ENCODE measurements at places on chromosomes 5 and 9.

DNA sequence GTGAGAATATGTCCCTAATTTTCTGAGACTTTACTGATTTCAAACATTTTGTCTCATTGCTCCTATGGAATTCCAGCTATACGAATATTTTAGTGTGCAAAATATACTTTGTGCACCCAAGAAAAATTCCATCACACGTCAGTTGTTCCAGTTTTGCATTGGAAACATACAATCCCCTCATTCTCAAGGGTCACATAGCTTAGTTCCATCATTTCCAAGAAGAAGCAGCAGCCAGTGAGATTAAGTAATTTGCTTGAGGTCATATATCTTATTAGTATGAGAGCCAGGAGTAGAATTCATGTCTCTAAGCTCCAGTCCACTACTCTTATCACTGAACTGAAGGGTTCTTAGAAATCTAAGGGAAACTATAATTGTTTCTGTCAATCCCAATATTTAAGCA lies 746.7 kb upstream of the C9orf72 start:
- no peak for DNase-seq

- DNase-seq, result no peak
Measured at GRCh38 chr5:149900390-149900789, 44.2 kb downstream of the PDE6A start.

- no peak for DNase-seq
Measured at GRCh38 chr9:81579381-81579780, 110.0 kb downstream of the TLE1 start.

DNA sequence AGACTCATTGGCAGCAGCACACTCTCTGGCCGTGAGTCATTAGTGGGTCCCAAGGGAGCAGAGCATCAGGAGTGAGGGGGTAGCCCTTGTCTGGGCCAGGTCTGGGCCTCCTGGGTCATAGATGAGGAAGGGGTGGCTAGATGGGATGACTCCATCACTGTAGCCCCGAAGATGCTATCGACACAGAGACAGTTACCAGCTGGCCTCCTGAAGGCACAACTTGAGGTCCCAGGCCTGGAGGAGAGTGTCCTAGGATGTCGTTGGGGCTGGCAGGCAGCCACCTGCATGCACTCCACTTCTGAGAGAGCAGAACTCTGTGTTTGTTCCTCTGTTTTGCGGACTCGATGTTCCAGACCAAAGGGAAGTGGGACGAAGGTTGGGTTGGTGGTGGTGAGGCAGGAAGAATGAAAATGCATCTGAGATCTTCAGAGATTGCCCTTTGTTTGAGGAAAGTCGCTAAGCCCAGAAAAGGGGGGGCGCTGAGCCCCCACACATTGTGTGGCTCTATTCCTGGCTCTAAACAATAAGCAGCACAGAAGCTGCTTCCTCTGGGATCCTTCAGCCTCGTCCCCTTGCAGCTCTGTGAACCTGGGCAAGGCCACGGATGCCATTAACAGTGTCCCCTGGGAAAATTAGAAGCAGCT lies 4.7 kb downstream of the BTNL9 start:
- no peak for DNase-seq

- DNase-seq, result no peak
Measured at GRCh38 chr9:99002706-99003105, 59.0 kb downstream of the COL15A1 start.

GRCh38 chr9:126534431-126535186 lies 79.1 kb upstream of the LMX1B start:
- no peak for DNase-seq

DNA sequence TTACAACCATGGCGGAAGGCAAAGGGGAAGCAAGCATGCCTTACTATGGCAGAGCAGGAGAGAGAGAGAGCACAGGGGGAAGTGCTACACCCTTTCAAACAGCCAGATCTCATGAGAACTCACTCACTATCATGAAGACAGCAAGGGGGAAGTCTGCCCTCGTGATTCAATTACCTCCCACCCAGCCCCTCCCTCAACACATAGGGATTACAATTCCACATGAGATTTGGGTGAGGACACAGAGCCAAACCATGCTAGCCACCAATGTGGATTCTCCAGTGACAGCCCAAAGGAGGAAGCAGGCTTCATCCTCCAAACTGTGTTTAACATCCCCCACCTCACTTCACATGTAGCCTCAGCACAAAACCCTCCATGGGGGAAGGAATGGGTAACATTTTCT lies 563.7 kb downstream of the CDK5RAP2 start:
- DNase-seq, result no peak

DNA sequence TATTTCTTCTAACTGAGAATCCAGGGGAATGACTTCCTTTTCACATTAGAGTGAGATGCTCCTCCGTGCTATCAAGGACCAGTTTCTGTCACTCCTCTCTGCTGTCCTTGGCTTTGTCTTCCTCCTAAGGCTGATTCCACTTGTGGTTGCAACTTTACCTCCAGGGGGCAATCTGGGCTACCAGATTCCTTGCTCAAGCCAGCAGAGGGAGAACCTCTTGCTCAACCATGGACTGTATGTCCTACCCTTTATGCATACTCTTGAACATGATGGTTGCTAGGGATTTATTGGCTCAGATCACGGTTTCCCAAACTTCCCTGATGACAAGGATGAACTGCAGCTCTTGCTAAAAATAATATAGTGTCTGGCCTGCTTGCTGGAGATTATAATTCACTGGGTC lies 24.0 kb downstream of the NNT start:
- peak; percentile 58 for DNase-seq

- DNase-seq, result no peak
Measured at GRCh38 chr5:24855485-24855884, 210.7 kb upstream of the CDH10 start.

- DNase-seq, result no peak
Measured at GRCh38 chr5:6535594-6535993, 86.9 kb downstream of the UBE2QL1 start.

- DNase-seq, result no peak
Measured at GRCh38 chr5:9713959-9714586, 83.9 kb upstream of the TAS2R1 start.

- DNase-seq, result peak; percentile 69
Measured at GRCh38 chr9:109779711-109780452, at the start of gene PALM2AKAP2. TSS of gene PALM2AKAP2 (plus strand) at chr9:109780198. CDS start at chr9:109780489, 291 bp downstream.

DNA sequence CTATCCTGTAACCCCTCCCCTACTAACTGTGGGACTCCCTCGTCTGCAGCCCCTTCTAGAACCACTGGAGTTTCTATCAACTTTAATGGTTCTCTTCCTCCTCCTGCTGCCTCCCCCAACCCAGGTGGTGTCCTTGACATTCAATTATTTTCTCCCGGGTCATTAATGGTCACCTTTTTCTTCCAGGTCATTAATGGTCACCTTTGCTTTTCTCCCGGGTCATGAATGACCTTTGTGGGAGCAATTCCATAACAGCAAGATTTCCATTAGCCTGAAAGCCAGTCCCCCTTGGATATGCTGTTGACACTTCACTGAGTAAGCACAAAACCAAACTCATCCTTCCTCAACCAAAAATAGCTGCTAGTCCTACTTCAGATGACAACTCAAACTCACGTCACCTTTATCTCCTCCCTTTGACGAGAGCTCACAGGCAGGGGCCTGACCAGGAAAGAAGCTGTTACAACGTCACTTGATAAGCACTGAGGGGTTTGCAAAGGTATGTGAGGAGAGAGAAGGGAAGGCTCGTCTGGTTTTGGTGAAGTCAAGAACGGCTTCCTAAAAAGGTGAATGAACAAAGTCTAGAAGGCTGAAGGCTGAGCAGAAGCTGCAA lies 10.9 kb downstream of the CCDC127 start:
- no peak for DNase-seq

GRCh38 chr5:176379881-176380280 lies 8.5 kb downstream of the NOP16 start:
- no peak for DNase-seq

GRCh38 chr5:149632311-149633251 lies 51.3 kb downstream of the ARHGEF37 start:
- peak; percentile 66 for DNase-seq

GRCh38 chr5:126198531-126198930 lies 224.7 kb upstream of the GRAMD2B start:
- no peak for DNase-seq

- DNase-seq, result no peak
Measured at GRCh38 chr9:129124506-129125069, 13.4 kb downstream of the PTPA start.

DNA sequence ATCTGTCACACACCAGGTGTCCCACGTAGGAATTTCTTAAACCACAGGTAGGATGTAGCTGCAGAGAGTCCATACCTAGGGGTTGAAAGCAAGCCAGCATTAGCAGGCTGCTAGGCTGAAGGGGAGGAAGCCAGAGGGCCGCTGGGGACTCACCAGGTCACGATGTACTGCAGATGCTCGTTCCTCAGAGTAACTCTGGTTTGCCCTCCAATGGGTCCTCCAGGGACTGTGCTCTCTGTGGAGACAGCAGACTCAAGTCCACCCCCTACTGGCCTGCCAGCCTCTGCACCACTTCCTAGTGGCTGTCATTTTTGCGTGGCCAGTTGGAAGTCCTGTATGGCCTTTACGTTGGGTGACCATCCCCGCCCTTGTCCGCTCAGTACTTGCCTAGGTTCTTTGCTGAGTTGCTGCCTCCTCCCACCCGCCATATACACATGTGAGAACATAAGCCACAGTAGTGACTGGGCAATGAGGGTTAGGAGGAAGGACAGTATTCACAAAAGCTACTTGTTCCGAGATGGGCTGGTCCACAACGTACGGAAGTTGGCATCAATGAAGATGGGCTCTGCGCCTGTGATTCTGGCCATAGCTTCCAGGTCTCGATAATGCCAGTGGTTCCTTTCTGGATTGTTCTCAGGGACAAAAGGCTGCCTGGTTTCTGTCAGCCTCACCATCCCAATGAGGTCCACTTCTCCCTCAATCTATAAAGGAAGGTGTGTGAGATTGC lies 4.1 kb downstream of the RPL7A start:
- peak; percentile 72 for DNase-seq

GRCh38 chr5:124858612-124859011 lies 112.2 kb upstream of the ZNF608 start:
- no peak for DNase-seq

DNA sequence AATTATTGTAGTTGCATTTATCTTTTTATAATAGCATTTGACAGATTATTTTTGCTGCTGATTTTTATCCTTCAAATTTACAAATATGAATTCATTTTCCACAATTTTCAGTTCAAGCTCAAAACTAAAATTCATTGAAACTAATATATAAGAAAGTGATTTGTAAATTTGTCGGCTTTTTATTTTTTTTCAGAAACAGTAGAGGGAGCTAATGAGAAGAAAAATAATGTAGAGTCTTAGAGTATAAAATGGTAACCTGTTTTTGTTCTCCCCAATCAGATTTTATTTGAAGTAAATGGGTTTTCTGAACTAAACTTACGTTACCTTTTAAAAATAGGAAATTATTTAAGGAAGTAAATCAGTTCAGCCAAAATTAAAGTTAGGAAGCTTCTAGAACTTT lies 19.2 kb downstream of the PRRC1 start:
- DNase-seq, result peak; percentile 4

GRCh38 chr9:126621061-126621918 lies 7.6 kb downstream of the LMX1B start:
- DNase-seq, result no peak

GRCh38 chr5:137847687-137848086 lies 20.0 kb upstream of the MYOT start:
- DNase-seq, result no peak

GRCh38 chr9:4992872-4993271 lies 7.8 kb downstream of the JAK2 start:
- DNase-seq, result no peak

GRCh38 chr5:147388184-147389108 lies 121.4 kb downstream of the DPYSL3 start:
- DNase-seq, result no peak

DNA sequence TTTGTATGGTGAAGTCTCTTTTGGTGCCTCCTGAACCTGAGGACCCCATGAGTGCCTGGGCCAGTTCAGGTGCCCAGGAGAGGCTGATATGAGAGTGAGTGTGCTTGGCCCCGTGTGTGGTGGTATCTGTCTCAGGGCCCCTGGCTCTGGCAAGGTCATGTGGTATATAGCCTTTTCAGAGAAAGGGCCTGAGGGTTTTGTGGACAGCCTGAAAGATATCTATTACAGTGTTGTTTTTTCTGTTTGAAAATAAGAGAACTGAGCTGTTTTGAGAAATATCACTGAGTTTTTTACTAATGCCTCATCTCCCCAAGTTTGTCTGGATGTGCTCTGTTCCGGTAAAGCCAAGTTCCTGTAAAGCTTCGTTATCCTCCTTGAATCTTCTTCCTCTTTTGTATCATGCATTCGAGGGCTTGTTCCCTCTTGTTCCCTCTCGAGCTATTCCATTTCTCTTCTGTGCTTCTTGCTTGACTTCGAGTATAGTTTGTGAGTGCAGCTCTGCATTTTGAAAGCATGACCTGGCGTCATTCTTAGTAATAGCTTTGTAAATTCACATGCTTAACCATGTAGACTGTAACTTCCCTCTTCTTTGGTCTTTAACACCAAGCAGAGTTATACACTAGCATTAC lies 122.3 kb downstream of the MAST4 start:
- no peak for DNase-seq

- DNase-seq, result no peak
Measured at GRCh38 chr9:4009006-4009511, 290.8 kb downstream of the GLIS3 start.

GRCh38 chr5:43973908-43974307 lies 370.9 kb downstream of the NNT start:
- no peak for DNase-seq

GRCh38 chr5:36943584-36943983 lies 67.0 kb downstream of the NIPBL start:
- DNase-seq, result no peak

GRCh38 chr9:81128701-81129100 lies 560.6 kb downstream of the TLE1 start:
- DNase-seq, result no peak

DNA sequence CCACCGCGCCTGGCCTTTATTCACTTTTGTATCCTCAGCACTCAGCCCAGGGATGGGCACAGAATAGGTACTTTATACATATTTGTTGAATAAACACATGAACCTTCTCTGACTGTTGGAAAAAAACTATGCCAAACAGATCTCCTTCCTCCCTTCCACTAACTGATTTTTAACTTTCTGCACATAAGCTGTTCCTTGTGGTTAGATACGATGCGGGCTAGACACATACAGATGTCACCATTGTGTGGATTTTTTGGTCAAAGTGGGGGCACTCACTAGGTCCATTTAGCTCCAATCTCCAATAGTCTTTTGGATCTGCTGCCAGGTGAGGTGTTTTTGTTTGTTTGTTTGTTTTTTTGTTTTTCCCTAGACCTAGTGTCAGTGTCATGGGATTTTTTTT lies 5.1 kb downstream of the TEX48 start:
- DNase-seq, result no peak

GRCh38 chr5:44365345-44365744 lies 23.9 kb downstream of the FGF10 start:
- no peak for DNase-seq

DNA sequence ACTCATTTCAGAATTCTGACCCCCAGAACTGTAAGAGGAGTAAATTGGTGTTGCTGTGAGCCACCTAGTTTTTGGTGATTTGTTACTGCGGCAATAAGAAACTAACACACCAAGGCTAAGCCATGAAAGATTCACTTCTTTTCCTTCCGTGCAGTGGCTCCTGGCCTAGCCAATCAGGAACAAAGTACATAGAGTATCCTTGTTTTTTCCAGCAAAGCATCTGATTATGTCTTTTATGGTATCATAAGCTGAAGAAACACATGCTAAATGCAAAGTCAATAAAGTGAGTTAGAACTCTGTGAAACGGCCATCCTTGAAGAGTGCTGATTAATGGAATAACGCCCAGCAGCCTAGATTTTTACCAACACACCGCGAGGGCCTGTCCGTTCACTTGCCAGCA lies 11.4 kb downstream of the RNF130 start:
- no peak for DNase-seq

- no peak for DNase-seq
Measured at GRCh38 chr5:169777159-169777558, 140.1 kb downstream of the DOCK2 start.

- no peak for DNase-seq
Measured at GRCh38 chr5:88897748-88898147, 14.8 kb upstream of the MEF2C start.

Measured in hepatic stellate cell (primary cell).